ENCODE measurements at places on chromosomes 2 and 18. TPM values are rescaled to one million over a fixed set of nuclear protein-coding genes. Genes with fewer than 3 reads are reported as not detected.
A peak's percentile ranks its signal among the peaks of the same experiment; 100 is the strongest.

- peak; percentile 40 for DNase-seq
These were observed at the start of gene CDC42EP3 for GRCh38 chr2:37671009-37671815. Gene CDC42EP3 (minus strand): TSS chr2:37671642. CDS start chr2:37646587, 25,055 bp downstream.

DNA sequence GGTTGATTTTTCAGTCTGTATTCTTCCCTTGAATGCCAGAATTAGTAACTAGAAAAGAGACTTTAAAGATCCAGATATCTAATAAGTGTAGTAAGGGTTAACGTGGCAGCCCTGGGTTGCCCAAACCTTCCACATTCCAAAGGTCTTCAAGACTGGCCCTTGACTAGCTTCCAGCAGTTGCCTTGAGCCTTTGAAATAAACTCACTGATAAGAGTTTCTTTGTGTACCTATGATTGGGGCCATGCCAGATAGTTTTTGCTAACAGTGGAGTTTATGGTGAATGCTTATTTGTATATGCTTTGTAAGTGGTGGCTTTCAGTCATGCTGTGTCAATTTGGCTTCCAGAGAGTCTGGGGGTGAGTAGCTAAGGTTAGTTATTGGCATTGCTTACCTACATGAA is 722.3 kb downstream of the RNF144A start:
- DNase-seq, result no peak

GRCh38 chr2:131542438-131543384 is 15.0 kb downstream of the CCDC74A start:
- no peak for DNase-seq

GRCh38 chr2:196566961-196567666 is 72.4 kb upstream of the CCDC150 start:
- DNase-seq, result no peak

Gene RBM44
- polyA plus RNA-seq, result 0.04 TPM

Gene ABHD1
- not detected for polyA plus RNA-seq

- no peak for DNase-seq
These were observed 37.6 kb downstream of the CRACDL start for GRCh38 chr2:98898423-98898841.

Gene IFIH1
- polyA plus RNA-seq, result 14.5 TPM

DNA sequence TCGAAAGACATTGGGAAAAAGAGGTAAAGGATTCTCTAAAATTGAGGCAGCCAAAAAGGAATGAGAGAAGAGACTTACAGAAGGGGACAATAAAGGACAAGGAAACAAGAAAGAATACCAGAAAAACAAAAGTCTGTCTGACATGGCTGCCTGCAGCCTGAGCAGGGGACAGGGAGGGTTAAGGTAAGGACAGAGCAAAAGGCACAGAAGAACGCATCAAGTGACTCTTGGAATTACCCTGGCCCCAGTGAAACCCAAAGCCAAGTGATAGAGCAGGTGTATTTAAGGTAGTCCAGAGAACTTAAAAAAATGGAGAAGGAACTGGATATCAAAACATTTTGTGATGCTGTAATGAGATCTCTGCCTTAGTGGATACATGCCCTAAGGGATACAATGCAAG is 47.1 kb upstream of the XIRP2 start:
- no peak for DNase-seq

- no peak for DNase-seq
These were observed 536.5 kb upstream of the CRIM1 start for GRCh38 chr2:35819033-35819432.

Gene GMCL1
- 3.8 TPM for polyA plus RNA-seq
